ENCODE measurements at places on chromosomes 12 and 14.

- no peak for DNase-seq
Measured at GRCh38 chr14:103107941-103108748, 13.6 kb downstream of the EXOC3L4 start.

DNA sequence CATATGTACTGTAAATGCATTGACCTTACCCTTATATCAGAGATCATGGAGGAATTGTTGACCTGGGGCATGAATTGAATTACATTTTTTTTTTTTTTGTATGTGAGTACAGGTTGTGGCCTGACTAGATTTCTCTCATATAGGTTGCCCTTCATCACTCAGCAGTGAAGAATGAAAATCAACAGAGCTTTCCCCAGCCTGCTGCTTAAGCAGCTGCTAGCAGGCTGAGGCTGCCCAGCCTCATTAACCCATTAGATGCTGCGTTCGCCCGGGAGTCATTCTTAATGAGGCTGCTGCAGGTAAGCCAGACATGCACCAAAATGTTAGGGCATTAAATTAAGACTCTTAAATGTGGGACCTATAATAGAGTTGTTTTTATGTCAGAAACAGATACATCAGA, 236.0 kb downstream of the ETNK1 start:
- DNase-seq = no peak

DNA sequence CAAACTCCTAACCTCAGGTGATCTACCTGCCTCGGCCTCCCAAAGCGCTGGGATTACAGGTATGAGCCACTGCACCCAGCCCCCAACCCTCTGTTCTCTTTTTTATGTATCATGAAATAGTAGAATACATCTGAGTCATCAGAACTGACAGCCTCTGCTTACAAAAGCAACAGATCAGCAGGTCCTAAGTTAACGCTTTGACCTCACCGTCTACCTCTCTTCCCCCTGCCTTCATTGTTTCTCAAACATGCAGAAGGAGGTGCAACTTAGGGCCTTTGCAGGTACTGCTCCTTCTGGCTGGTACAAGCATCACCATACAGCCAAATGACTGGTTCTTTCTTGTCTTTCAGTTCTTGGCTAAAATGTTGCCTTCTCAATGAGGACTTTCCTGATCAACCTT, 249.2 kb downstream of the PAWR start:
- DNase-seq = no peak

GRCh38 chr12:52149651-52150241, 42.1 kb downstream of the KRT80 start:
- DNase-seq = no peak

DNA sequence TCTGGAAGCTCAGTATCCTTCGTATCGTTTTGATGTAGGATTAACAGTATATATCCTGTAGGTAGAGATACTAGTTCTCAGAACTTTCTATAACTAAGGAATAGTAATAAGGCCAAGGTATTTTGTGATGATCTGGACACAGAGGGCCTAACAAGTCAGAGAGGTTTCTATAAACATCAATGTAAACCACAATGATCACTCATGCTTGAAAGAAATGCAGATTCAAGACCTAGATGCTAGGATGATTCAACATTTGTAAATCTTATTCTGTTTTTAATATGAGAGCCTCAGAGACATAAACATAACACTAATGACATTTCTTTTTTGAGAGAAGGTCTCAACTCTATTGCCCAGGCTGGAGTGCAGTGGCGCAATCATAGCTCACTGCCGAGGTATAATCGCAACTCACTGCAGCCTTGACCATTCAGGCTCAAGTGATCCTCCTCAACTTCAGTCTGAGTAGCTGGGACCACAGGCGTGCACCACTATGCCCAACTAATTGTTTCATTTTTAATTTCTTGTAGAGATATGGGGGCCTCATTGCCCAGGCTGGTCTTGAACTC, 16.2 kb downstream of the SUPT16H start:
- DNase-seq = no peak

DNA sequence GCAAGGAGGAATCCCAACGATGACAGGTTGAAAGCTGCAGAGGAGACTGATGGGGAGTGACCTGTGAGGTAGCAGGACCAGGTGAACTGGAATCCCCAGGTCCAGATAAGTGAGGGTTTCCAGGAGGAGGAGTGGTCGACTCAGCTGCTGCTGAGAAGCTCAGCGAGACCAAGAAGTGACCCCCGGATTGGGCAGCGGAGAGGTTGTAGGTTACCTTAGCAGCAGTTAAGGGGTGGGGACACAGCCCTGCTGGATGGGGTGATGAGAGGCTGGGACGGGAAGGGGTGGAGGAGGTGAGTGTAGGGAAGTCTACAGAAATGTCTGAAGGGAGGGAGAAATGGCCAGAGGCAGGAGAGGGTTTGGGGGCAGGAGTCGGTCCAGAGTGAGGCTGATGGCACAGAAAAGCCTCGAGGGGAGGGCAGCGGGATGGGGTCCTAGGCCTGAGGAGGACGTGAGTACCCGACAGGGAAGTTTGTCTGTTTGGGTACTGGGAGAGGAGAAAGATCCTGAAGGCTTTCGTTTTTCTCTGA, 2.6 kb upstream of the RCOR1 start:
- no peak for DNase-seq

- no peak for DNase-seq
Measured at GRCh38 chr12:52631676-52632459, 13.5 kb upstream of the KRT73 start.

DNA sequence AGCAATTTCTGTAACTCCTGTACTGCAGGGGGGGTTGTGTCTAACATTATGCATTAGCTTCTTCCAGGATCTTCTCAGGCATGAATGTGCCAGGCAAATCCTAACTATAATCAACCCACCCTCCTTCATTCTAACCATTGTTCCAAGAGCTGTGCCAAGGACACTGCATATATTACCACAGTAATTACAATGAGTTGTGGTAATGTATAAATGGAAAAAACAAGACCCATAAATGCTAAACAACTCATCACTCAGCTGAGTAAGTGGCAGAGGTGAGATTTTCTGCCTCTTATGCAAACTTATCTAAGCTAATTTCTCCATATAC, 80.6 kb downstream of the PRKD1 start:
- DNase-seq = no peak

DNA sequence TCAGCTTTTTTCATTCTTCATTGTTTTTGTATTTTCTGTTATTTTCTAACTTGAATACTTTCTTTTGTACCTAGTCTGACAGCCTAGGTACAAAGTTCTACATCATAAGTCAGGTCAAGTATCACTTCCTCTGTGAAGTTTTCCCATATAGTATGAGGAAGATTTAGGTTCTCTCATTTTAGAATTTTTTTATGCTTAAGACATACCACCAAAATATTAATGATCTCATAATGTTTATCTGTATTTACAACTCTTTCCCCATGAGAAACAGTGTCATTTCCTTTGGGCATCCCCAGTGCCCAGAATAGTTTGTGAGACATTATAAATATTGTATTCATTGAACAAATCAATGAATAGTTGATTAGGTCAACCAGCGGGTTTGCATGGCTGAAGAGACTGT, 3.1 kb upstream of the ATF7IP start:
- DNase-seq = peak; percentile 86

DNA sequence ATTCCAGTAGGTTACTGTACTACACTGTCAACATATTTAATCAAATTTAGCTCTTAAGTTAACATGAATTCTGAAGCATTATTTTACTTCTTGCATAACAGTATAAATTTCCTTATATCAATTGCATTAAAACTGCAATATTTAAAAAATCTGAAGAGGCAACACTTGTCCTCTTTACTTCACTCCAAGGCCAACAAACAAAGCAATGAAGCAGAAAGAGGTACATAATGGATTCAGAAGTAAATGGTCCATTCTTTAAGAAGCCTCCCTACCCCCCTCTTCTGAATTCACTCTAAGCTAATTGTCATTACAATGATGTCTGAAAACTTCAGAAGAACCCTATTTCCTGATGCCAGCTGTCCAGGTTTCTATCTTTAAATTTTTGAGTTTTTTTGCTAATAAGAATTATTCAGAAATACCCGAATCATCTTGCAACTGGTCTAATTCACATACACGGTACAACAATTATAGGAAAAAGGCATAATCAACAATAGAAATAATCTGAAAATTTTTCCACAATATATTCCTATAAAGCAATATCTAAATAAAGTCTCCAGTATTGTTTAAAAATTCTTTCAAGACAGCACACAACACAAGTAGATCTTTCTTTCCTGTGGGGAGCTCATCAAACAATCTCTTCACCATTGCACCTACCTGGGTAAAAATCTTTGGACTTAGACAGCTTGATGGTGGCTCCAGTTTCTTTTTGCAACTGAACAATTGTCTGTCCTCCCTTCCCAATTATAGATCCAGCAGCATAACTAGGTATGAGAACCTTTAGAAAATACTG, 2.9 kb downstream of the NOVA1 start:
- no peak for DNase-seq

DNA sequence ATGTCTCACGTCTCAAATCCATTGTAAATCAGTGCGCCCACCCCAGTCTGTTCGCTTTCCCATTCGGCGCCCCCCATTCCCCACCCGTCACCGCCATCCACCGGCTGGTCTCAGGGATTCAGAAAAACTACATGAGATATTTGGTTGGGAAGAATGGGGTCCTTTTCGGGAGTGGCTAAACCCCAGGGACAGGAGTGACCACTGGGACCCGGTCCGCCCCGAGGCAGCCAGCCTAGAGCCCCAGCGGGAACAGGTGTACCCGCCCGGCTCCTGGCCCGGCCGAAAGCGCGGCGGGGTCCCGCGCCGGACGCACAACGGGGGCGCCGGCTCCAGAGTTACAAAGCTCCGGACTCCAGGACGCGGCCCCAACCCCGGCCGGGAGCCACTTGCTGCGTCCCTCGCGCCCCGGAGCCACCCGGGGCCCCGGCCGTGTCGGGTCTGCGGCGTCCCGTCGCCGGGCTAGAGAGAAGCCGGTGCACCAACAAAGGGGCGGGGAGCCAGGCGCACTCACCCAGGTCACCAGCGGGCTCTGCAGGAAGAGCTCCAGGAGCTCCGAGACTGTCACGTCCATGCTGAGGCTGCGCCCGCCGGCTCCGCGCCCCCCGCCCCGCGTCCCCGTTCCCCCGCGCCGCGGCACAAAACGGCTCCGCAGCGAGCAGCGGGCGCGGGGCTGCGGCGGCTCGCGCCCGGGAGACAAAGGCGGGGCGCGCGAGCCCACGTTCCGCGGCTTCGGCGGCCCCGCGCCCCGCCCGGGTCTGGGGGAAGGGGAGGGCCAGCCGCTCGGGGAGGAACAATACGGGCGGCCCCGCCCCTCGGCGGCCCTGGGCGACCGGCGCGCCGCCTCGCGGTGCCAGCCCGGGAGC, at the start of gene CCDC88C:
TSS of gene CCDC88C (minus strand) at position 701 of the 863 bp plus-strand sequence. CDS start at position 571, 130 bp downstream.
- DNase-seq = peak; percentile 91

GRCh38 chr14:93201155-93201704, 5.6 kb downstream of the GON7 start:
- no peak for DNase-seq

- DNase-seq = no peak
Measured at GRCh38 chr14:36510078-36510799, 9.8 kb downstream of the NKX2-1 start.

DNA sequence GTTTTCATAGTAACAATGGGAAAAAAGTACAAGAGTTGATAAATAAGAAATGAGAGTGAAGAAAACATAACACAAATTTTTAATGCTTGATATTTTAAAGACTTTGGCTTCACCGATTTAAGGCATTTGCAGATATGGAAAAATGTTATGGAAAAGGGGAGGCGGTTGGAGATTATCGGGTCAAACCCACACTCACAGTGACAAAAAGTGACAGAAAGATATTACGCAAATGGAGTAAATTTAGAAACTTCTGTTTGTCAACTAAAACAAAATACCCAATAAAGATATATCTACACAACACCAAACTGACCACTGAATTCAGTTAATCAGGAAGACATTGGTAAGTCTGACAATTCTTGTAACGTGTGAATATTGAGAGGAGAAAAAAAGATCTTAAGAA, 2.5 kb downstream of the PPP1R12A start:
- no peak for DNase-seq

DNA sequence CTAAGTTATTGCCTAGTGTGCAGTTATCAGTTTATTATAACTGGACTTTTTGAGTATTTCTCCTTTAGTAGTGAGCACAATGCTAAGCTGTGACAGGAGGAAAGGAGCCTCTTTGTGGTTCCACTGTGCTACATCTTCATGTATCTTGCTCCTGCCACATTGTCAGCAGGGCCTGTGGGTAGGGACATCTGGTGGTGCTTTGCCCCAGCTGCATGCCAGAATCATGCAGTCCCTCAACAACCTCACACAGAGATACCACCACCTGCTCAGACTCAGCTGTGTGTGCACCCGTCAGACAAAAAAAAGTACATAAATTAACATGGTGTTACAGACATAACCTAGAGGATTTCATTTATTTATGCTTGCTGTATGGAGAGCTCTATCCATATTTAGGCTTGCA, 51.1 kb downstream of the MIS18BP1 start:
- peak; percentile 14 for DNase-seq

- no peak for DNase-seq
Measured at GRCh38 chr12:3559601-3560294, 68.7 kb downstream of the PRMT8 start.

DNA sequence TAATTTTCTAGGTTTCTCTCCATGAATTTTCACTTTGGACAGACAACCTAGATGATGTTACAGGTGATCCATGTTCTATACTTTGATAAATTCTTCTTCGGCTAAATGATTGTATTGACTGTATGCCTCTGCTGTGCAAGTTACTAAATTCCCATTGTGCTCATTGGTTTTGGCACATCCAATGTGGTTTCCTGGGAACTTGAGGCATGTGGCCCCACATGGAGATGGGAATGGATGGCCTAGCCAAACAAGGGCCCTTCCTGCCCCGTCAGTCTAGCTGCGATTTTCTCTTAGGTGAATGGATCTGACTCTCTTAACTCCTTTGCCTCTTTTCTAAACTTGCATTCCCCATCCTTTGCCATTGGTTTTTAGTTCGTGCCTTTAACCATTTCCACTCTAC, 186.2 kb downstream of the PELI2 start:
- no peak for DNase-seq

DNA sequence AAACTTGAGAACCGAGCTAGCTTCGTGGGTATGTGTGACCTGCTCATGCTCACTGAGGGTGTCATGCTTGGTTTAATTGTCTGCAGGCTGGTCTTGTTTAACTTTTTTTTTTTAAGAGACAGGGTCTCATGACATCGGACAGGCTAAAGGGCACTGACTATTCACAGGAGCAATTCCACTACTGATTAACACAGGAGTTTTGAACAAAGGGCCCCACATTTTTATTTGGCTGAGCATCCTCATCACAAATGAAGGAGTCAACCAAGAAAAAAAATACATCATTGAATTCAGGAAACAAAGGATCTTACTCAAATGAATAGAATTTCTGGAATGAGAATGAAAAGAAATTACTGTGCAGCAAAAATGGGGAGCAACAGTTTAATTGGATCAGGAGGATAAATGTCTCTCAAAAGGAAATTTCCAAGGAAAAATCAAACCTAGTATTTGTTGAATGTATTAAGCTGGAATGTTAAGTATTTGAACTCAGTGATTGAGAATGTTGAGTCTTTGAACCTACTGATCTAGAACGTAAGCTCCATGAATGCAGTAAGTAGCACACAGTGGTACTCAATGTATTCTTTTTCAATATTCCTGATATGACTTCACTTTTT, 20.8 kb upstream of the PYROXD1 start:
- DNase-seq = no peak

- peak; percentile 76 for DNase-seq
Measured at GRCh38 chr12:15584366-15585041, 204.7 kb downstream of the EPS8 start.
